ENCODE measurements at places on chromosomes 4 and X.
A peak's percentile ranks its signal among the peaks of the same experiment; 100 is the strongest.

- DNase-seq: no peak
Observed at GRCh38 chrX:29541038-29541437, 674.3 kb upstream of the MAGEB2 start.

DNA sequence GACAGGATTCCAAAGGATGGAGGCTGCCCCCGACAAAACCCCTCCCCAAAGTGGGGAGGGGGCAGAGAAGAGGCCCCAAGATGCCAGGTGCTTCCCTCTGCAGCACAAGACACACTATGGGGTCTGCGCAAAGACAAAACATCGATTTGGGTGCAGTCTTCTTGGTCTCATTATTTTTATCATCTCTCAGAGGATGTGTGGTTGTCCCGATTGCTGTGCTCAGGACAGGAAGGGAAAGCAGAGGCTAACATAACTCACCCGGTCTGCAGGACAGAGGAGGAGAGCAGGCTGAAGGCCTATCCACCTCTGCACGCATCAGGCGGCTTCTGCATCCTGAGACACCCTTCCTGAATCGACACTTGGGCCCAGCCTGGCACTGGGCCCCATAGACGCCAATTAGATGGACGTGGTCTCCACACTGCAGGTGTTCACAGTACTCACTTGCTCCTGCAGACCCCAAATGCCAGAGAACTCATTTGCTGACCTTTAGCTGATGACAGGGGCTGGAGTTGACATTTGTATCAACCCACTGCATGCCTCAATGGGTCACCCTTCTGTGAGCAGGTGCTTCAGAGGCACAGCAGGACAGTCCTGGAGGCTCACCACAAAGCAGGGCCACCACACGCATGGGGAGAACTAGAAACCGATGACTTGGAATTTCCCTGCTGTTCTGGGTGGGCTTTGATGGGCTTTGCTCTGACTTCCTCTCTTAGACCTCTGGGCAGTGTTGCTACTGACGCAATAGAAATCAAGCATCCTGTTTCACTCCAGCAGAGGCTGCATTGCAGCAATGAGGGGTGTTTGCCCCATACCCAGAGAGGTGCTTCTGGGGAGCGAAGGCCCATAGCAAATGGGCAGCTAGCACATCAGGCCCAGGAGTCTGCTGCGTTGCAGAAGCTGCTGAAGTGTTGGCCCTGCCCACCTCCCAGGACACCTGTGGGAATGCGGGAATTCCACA lies 96.3 kb upstream of the ENPP6 start:
- DNase-seq: no peak

DNA sequence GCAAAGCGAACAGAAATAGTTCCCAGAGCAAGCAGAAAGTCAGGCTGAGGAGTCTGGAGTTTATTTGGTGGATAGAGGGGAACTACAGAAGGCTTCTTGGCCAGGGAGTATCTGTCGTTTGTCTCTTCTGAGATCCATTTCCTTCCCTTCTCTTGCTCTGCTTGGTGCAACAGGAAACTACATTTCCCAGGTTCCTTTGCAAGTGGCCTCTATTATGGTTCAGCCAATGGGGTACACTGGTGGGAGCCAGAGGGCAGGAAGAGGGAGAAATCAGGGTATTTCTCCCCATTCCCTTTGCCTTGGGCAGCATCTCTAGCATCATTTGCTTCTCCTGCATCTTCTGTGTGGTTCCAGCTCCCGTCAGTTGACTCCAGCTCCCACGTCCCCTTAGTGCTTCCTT lies 142.1 kb downstream of the BCOR start:
- no peak for DNase-seq

DNA sequence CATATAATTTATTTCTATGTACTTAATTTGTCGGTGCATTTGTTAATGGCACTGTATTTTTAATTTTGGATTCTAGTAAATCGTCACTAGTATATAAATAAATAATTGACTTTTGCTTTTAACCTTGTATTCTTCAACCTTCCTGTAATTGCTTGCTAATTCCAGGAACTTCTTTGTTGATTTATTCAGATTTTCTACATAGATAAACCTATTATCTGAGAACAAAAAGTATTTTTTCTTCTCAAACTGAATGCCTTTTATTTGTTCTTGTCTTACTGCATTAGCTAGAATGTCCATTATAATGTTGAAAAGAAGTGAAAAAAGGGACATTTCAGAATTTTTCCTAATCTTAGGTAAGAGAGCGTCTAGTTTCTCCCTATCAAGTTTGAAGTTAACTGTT lies 839.1 kb downstream of the SH3BGRL start:
- DNase-seq: no peak

GRCh38 chr4:123524958-123525628 lies 128.5 kb downstream of the SPRY1 start:
- DNase-seq: no peak

- DNase-seq: no peak
Observed at GRCh38 chr4:13866881-13867280, 239.4 kb upstream of the BOD1L1 start.

- no peak for DNase-seq
Observed at GRCh38 chr4:11548597-11549082, 119.9 kb upstream of the HS3ST1 start.

GRCh38 chrX:24298191-24298590 lies 15.7 kb downstream of the SUPT20HL2 start:
- no peak for DNase-seq

DNA sequence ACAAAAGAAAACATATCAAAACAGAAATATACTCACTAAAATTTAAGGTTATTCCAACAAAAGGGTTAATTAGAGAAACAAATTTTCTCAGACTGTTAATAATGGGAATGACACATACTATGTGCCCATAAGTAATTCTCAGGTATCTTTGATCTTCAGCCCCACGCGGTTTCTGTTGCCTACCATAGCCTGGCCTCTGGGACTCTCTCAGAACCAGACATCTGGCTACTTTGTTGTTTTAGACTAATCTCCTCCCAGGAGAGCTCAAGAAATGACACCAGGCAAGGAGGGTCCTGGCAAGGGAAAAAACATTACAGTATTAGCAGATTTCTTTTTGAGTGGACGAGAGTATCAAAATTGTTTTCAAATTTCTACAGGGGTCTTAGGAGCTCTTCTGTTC lies 43.7 kb downstream of the SLC10A7 start:
- no peak for DNase-seq

DNA sequence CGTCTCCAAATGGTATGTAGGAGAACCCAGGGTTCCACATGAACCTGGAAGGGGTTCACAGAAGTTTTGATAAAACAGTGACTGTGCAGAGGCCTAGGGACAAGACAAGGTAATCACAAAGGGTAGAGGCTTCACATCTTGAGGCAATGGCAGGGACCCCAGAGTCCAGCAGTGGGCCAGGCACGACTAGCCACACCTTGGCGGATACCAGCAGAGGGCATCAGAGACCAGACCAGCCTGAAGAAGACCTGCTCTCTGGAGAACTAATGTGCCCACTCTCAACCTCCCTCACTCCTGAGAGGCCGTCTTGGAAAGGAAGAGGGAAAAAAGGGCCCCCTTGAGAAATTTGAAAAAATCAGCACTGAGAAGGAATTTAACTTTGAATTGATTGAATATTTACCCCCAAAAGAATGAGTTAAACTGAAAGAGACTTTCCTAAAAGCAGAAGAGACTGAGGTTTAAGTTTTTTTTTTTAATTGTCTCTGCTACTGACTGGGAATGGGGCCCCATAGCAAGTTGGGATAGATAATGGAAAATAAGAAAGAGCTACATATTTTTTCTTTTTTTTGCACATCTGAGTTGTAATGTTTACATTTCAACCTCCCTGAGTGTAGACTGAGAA lies 243.8 kb upstream of the JADE1 start:
- DNase-seq: peak; percentile 47

DNA sequence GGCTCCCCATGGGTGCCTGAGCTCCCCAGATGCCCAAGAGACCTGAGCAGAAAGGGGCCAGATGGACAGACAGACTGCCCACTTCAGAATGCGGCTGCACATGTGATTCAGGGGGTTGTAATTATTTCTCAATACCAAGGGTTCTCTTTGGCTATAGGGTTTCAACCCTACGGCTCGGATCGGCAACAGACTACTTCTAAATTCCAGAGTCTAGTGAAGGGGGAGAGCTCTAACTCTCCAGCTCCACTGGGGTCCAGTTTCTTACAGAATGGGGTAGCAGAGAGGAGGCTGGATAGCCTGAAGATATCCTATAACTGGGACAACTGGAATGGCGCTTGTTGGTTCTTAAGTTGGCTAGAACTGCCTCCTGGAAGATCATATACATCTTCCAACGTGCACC lies 136.3 kb downstream of the MGST2 start:
- DNase-seq: no peak

All from left ventricle myocardium inferior (tissue), 1 donor.